Sigmoid colon (tissue), 7 donors: ENCODE measurements at places on chromosomes 6 and 20. TPM values are rescaled to one million over a fixed set of nuclear protein-coding genes. Genes with fewer than 3 reads are reported as not detected.
A peak's percentile ranks its signal among the peaks of the same experiment; 100 is the strongest.

Gene GRM1
- total RNA-seq, result not detected

DNA sequence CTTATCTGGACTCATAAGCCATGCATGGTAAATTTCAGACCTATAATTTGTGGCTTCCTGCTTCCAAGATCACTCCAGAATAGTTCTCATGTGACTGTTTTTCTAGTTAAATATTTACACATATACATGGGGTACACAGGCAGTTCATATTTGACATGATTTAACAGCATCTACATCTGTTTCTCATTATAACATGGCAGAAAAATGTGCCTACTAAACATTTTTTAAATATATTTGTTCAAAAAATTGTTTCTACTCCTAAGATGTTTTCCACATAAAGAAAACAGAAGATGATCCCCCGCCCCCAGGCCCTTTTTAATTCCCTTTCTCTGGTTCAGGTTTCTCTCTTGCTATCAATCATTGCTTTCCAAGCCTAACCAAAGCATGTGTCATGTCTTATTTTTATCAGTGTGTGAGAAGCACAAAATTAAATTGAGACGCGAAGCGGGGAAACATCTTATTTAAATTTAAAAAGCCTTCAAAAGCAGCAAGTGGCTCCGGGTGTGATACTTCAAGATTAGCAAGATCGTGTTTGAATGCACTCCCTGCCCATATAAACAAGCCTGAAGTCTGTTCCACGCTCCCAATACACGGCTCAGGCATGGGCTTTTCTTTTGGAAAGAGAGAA lies 37.3 kb downstream of the IPCEF1 start:
- H3K27ac ChIP-seq, result no peak overlapping the region
- no peak for DNase-seq
- H3K36me3 ChIP-seq, result no peaks in the 10 kb centered on the region
- H3K4me3 ChIP-seq, result no peak overlapping the region

GRCh38 chr20:57476084-57476526 lies 48.8 kb downstream of the CTCFL start:
- peak overlapping the region; percentile 14 for H3K27ac ChIP-seq
- DNase-seq, result peak; percentile 36
- H3K4me3 ChIP-seq, result no peak overlapping the region
- H3K4me1 ChIP-seq, result no peaks in the 10 kb centered on the region

DNA sequence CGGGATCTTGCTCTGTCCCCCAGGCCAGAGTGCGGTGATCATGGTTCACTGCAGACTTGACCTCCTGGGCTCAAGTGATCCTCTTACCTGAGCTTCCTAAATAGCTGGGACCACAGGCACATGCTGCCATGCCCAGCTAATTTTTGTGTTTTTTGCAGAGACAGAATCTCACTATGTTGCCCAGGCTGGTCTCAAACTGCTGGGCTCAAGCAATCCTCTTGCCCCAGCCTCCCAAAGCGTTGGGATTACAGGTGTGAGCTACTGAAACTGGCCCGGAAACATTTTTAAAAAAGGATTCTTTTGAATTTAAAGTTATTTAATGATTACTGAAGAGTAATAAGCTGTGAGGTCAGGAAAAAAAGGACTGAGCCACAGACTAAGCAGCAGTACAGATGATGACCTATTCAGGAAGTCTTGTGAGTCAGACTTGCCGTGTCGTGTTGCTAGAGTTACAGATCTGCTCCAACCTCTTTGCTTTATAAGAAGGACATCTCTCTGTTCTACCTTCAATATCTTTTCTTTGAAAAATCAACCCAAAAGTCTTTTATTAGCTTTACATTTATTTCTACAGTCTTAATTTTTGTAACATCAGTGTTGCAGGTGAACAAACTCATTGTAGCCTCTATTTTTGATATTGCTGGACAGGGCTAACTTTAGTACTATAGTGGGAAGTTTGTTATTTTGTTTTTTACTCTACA lies 108.7 kb downstream of the NCOA3 start:
- no peaks in the 10 kb centered on the region for H3K27me3 ChIP-seq
- H3K4me1 ChIP-seq, result no peaks in the 10 kb centered on the region
- H3K4me3 ChIP-seq, result no peak overlapping the region
- no peaks in the 10 kb centered on the region for H3K36me3 ChIP-seq

- no peaks in the 10 kb centered on the region for H3K27me3 ChIP-seq
- no peak overlapping the region for H3K4me3 ChIP-seq
- H3K36me3 ChIP-seq, result no peaks in the 10 kb centered on the region
- no peaks in the 10 kb centered on the region for H3K4me1 ChIP-seq
- no peak for DNase-seq
Measured at GRCh38 chr20:48060841-48061720, 275.8 kb upstream of the SULF2 start.
